ENCODE measurements at places on chromosomes 3 and 15.

GRCh38 chr3:78912259-78912658 lies 855.5 kb downstream of the ROBO1 start:
- DNase-seq, result no peak

DNA sequence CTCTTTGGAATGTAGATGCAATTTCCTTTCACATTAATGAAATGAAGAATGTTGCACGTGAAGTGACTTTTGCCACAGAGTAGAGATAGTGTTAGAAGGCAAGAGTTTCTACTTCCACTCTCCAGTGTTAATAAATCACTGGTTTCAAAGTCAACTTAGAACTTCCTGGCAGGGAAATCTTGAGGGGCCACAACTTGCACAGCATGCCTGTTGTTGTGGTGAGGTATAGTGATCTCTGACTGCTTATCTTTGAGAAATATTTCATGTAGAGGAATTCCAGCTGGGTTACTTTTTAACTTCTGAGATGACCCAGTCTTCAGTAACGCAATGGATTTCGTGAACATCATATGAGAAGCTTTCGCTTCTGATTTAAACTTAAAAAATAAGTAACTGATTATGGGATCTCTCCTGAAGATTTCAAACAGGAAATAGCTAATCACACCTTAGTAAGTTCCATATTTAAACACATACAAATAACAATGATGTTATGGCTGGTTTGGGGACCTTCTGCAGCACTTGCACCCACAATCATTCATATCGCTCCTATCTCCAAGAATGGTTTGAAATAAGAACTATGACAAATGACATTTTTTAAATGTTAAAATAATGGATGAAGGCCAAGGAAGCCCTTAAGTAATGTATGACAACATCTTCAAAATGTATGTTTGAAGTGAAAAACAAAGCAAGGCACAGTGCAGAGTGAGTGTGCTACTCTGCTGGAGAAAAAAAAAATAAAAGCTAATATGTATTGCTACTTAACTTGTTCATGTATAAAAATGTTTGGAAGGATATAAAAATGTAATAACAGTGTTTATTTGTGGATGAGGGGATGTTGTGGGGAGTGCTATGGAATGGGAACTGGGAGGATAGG lies 726.5 kb upstream of the NECTIN3 start:
- DNase-seq, result no peak

DNA sequence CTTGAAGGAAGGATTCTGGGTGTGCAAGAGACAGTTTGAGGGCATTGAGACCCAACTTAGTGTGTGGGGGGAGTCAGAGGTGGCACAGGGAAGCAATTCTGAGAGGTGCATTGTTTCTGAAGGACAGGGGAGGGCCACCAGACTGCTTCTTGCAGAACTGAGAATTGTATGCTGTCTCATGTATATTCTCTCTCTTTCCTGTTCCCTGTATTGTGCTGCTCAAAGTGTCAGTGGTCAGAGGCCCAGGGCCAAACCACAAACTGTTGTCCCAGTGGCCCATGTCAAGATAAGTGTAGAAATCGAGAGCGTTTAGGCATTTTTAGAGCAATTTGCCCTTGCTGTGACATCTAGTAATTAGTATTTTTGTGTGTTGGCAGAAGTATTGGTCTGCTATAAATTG lies 567.1 kb downstream of the EDEM1 start:
- no peak for DNase-seq

- DNase-seq, result no peak
These were observed 59.0 kb downstream of the ABTB1 start for GRCh38 chr3:127731546-127732289.

GRCh38 chr3:73086071-73086494 lies 24.6 kb downstream of the EBLN2 start:
- peak; percentile 57 for DNase-seq

- DNase-seq, result no peak
These were observed 30.9 kb downstream of the FRMD4B start for GRCh38 chr3:69354948-69355347.

DNA sequence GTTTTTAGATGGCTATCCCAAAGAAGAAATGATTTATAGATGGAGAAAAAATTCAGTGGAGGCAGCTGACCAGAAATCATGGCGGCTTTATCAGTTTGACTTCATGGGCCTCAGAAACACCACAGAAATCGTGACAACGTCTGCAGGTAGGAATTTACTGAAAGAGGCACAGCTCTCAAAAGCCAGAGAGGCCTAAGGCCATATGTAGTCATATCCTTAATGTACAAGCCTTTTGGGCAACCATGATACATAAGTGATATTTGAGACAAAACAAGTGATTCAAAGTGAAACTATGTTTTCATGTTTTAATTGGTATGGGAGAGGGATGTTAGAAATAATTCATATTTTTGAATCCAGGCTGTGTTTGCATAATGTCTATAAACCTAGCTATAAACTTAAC lies 509.7 kb downstream of the GABRG3 start:
- no peak for DNase-seq

DNA sequence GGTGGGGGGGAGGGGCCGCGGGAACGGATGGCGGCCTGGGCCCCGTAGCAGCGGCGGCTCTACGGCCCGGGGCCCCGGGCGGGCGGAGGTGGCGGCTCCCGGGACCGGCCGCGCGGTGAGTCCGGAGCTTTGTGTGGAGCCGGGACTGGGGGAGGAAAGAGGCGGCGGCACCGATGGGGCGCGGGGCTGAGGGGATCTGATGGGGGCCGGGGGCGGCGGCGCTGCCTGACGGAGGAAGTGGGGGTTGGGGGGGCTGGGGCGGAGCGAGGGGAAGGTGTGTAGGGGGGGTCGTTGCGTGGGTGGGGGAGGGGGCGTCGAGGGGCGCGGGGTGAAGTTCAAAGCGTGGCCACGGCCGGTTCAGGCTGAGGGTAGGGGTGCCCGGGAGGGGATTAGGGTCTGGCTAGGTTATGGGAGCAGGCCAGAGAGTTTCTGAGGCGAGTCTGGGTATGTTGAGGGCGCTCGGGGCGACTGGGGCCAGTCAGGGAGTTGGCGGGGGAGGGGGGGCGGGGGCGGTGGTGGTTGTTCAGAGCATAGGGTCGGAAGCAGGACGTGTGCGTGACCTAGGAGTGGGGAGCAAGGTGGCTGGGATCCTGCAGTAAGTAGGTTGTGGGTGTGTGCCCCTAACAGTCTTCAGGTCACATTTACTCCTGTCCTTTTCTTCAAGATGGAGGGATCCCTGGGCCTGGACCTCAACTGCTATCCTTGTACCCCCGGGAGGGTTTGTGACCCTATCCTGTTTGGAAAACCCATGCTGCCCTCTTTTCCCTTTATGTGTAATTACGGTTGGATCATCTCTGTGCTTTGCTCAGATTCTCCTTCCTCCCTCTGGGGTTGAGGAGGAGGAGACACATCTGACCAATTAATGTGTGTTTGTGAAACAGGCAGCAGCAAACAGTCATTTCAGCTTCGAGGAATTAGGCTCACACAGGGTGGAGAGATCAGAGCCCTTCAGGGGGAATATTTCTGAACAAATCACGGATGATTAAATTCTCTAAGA lies 644 bp downstream of the ZNF609 start:
- peak; percentile 40 for DNase-seq

DNA sequence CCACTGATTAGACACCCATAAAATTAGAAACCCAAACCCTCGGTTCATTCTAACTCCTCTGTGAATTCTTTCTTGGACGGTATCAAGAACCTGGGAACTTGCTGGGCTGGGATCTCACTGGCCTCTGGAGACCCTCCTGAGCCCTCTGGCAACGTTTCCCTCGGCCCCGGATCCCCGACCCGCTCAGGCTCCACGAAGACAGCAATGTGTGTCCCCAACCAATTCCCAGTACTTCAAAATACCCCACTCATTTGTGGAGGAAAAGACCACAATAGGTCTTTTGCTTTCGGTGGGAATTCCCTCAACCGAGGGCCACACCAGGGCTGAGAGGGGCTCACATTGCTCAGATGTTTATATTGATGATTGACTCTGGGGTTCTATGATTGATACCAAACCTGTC lies 117.9 kb upstream of the PRR20G start:
- no peak for DNase-seq

DNA sequence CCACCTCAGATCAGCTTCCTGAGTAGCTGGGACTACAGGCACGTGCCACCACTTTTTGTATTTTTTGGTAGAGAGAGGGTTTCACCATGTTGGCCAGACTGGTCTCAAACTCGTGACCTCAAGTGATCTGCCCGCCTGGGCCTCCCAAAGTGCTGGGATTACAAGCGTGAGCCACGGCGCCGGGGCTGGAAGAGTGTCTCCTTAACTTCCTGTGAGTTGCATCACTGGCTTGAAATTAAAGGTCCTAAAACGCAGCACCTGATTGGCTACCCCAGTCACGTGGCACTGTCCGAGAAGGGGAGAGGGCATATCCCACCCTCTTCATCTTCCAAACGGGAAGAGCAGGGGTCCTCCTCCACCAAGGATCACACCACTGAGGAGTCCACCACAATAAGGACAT lies 5.5 kb upstream of the FAM174B start:
- no peak for DNase-seq

GRCh38 chr3:17182166-17182565 lies 297.4 kb downstream of the PLCL2 start:
- no peak for DNase-seq

DNA sequence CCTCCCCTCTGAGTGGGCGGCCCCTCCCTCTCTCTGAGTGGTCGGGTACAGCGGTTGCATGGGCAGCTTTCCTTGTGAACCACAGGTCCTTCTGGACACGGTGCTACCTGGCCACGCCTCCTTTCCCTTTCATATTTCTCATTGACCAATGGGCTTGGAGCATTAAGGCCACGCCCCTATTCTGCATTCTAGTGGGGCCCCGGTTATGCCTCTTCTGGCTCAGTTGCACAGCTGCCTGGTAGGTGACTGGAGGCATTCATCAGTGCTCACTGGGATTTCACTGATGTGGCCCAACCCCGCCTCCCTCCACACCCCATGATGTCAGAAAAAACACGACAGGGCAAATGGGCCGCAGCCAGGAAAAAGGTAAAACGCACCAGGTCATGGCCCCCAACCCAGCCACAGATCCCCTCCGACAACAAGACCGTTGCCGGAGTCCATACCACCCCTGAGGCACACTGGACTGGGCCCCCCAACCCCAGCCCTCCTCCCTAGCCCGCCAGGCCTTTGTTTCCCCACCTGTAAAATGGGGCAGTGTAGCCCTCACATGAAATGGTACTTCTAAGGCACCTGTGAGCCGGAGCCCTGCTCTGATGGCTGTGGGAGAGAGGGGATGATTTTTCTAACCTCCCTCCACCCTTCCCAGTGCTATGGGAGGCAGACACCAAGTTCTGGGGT lies 26.3 kb downstream of the NGRN start:
- no peak for DNase-seq

GRCh38 chr3:66803721-66804695 lies 194.1 kb upstream of the KBTBD8 start:
- no peak for DNase-seq

DNA sequence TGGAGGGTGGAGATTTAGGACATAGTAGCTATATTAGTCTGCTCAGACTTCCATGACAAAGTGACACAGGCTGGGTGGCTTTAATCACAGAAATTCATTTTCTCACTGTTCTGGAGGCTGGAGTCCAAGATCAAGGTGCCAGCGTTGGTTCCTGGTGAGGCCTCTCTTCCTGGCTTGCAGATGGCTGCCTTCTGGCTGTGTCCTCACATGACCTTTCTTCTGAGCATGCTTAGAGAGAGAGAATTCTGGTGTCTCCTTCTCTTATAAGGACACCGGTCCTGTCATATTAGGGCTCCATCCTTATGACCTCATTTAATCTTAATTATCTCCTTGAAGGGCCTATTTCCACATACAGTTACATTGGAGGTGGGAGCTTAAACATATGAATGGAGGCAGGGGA lies 14.9 kb upstream of the SHC4 start:
- DNase-seq, result no peak

DNA sequence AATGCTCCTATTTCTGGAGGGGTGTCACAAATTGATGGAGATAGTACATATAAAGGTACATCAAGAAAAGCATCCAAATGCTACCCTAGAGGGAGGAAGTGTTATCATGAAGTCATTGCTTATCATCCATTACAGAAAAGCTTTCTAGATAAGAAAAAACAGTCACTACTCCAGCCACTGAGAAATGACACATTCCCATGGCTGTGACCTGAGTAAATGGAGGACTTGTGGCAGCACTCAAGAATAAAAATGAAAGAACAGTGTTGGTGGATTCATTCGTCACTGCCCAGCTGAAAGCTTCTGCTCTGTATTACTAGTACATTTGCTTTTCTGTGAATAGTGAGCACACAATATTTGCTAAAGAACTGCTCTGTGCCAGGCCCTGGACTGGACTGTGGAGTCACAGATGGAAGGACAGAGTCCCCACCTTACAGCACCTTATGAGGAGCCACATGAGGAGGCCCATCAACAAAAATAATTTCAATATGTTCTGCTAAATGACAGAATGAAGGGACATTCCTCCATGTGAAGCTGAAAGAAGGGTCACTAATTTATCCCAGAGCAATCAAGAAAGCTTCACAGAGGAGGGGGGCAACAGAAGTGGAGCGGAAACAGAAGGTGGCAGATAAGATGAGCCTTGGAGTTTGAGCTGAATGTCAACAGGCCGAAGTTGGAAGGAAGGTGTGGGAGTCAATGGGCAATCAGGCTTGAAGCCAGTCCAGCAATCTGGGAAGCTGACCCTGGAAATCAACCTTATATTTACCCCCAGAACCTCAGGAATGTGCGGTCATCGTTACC lies 343.5 kb upstream of the TRIM42 start:
- no peak for DNase-seq

DNA sequence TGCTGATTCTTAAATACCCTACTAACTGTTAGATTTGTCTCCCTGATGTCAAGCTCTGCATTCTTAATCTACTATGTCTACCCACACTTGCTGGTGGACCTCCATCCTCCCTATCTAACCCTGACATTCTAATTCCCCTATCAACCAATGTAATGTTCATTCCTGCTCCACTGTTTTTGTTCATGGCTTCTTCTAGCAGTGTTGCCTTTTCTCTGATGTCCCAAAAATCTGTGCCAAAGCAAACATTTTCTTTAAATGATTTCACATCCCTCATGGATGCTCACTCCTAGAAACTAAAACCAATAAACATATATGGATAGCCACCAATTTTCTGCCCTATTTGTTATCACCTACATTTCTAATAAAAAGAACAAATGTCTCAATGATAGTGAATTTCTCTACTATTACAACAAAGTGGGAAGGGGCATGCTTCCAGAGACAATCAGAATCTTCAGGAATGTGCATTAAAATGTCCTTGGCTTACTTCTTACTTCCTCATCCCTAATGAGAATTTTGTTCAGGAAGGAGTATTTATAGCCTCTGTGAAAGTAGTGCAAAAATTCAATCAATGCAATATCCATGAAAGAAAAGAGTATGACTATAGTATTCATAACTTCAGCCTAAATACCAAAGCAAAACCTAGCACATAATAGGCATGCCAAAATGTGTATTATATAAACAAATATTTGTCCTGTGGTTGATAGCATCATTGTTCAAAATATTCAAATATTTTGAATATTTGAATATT lies 273.3 kb downstream of the ZNF385D start:
- DNase-seq, result no peak

DNA sequence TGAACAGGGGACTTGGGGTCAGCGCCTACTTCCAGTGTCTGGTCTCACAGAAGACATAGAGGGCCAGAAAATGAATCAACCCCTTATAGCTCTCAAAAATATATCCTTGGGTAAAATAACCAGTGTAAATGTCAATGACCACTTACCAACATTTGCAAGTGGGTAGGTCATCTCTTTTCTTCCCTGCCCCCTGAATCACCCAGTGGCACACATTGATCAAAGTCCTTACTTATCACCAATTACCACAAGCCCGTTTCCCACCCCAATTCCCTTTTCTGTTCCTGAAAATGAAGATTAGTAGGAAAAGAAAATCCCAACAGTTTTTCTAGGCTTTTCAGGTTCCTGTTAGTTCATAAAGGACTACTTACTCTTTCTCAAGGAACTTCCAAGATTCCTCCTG lies 70.5 kb upstream of the HEG1 start:
- DNase-seq, result no peak

GRCh38 chr3:128597900-128598299 lies 52.7 kb downstream of the RPN1 start:
- no peak for DNase-seq
